ENCODE measurements at places on chromosomes 1 and 21.

GRCh38 chr1:221509575-221510355 is 232.1 kb downstream of the DUSP10 start:
- DNase-seq, result no peak

DNA sequence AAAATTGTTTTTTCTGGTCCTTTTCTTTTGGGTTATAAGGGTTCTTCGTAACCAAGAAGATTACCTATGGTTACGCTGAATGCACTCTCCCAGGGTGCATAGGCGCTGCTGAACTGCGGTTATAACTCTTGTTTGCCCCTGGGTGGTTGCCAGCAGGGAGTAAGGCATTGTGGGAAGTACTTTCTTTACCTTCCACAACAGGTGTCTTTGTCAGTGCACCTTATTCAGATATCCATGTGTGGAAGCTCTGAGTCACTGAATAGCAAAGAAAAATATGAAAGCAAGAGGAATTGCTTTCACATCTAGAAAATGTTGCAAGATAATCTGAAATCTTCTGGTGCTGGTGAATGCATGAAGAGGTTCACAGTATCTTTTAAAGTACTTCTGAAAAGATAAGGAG is 124.4 kb upstream of the CACYBP start:
- no peak for DNase-seq

GRCh38 chr1:21490774-21491487 is 18.3 kb upstream of the ALPL start:
- peak; percentile 78 for DNase-seq

GRCh38 chr1:10122926-10123325 is 87.4 kb upstream of the KIF1B start:
- DNase-seq, result no peak

DNA sequence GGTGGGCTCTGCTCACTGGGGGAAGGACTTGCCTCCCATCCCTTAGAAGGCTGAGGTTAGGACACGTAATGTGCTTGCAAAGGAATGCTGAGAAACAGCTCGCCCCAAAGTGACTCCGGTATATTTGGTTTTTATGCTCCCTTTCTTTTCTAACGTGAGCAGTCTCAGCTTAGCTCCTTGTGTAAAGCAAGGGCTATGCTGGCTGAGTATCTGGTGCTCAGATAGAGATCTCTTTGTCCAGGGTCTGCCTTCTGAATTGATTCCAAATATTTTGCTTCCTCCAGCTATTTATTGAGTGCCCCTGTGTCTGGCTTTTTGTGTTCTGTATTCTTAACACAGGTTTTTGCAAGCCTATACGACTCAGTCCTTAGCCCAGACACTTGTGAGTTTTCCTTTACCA is 94.5 kb upstream of the ARTN start:
- DNase-seq, result no peak

- no peak for DNase-seq
These were observed 25.7 kb downstream of the JMJD4 start for GRCh38 chr1:227709451-227709850.

- DNase-seq, result peak; percentile 82
These were observed 36.0 kb upstream of the IL19 start for GRCh38 chr1:206734499-206735142.

DNA sequence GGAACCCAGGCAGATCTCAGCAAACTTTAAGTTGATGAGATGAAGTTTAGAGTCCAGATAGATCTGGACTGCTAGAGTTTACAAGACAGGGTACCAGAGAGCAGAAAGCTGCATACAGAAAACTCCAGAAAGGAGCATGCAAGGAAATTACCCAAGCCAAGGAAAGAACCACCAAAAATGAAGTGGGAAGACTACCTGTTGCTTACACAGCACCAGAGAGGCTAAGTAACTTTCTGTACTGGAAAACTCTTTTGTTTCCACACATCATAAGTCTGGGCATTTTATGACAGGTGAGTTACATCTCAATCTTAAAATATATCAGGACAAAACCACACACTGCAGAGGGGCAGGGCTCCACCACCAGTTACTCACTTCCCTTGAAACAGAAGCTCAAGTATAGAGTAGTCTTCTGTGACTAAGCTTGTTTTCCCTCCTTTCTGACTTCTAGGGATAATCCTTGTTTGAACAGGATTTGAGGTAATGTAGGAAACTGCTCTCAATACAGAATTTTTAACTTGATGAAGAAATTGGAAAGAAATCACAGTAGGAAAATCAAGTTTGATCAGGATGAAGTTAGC is 17.4 kb upstream of the GJA9 start:
- no peak for DNase-seq

DNA sequence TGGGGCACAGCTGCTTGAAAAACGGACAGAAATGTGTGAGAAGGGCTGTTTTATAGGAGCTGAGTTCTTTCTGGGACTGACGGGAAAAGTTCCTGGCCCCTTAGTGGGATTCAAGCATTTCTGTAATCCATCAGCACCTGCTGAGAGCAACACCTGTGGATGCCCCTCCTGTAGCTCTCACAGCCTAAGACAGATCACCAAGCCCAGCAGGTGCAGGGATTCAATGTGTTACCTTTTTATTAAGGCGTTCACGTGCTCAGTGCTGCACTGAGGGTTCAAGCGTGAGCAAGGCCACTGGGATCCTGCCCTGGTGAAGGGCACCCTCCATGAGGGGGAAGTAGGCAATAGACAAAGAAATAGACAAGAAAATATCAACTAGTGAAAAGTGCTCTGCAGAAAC is 14.9 kb downstream of the OLFML2B start:
- DNase-seq, result no peak

- no peak for DNase-seq
These were observed 537 bp downstream of the RHBDL2 start for GRCh38 chr1:38941093-38941492.

All from hematopoietic multipotent progenitor cell treated with erythropoietin and hydrocortisone succinate and interleukin-3 and kit ligand, for 6 days (in vitro differentiated cells).